NCI-H1417 (cell line): ENCODE measurements at places on chromosomes 4 and X.
A peak's percentile ranks its signal among the peaks of the same experiment; 100 is the strongest.

DNA sequence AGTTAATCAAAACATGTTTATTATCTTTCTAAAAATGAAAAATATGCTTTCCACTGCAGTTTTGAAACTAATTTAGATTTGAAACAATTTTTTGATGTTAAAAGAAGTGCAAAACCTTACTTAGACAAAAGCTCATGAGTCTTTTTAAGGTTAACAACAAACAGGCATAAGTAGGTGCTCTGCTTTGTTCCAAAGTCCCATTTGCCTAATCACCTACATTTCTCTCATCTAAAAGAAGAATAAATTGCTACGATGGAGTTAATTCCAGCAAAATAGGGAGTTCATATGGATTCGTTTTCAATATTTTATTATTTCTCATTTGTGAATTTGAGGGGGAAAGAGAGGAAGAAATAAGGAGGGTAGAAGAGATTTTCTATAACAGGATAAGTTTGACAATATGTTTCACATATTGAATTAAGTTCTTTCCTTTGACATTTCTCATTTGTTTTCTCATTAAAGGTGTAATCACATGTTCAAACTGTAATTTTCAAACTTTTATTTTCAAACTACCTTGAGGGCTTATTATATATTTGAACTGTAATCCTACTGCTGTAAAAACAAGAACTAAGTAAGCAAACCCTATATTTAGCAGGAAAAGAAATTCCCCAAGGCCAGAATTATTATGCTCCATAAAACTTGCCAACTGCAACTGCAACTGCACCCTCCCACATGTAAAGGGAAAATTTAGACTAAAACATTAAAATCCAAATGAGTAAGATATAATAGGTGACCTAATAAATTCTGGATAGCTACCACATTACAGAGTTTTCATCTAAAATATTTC, 9.6 kb upstream of the SLC39A8 start:
- DNase-seq, result no peak

DNA sequence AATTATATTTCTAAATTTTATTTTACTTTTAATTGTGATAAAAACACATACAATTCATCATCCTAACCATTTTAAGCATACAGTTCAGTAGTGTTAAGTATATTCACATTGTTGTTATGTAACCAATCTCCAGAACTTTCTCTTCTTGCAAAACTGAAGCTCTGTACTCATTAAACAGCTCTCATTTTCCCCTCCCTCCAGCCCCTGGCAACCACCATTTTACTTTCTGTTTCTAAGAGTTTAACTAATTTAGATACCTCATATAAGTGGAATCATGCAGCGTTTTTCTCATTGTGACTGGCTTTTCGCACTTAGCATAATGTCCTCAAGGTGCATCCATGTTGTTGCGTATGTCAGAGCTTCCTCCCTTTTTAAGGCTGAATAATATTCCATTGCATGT, 46.7 kb upstream of the NDP start:
- DNase-seq, result no peak

GRCh38 chr4:173091362-173091761, 77.2 kb upstream of the GALNT7 start:
- DNase-seq, result no peak

- no peak for DNase-seq
Measured at GRCh38 chr4:80931631-80932081, 98.9 kb upstream of the BMP3 start.

GRCh38 chr4:152605031-152605430, 69.1 kb upstream of the FBXW7 start:
- no peak for DNase-seq

- peak; percentile 74 for DNase-seq
Measured at GRCh38 chrX:56802921-56803849, 74.1 kb downstream of the NBDY start.

DNA sequence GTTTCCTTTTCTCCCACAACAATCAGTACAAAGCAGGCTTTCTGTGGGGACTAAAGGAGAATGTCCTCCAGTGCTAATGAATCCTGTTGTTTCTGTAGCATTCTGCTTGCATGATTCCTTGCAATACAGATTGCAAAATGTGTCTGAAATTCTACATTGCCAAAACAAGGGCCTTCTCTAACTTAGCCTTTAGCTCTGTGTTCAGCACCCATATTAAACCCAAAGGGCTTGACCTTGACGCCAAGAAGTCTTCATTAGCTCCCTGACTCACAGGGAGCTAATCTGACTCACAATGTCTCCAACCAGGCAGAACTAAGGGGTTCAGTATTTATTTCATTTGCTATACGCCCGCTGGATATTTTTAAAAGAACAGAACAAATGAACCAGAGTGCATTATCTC, 241.4 kb upstream of the CLNK start:
- DNase-seq, result no peak

DNA sequence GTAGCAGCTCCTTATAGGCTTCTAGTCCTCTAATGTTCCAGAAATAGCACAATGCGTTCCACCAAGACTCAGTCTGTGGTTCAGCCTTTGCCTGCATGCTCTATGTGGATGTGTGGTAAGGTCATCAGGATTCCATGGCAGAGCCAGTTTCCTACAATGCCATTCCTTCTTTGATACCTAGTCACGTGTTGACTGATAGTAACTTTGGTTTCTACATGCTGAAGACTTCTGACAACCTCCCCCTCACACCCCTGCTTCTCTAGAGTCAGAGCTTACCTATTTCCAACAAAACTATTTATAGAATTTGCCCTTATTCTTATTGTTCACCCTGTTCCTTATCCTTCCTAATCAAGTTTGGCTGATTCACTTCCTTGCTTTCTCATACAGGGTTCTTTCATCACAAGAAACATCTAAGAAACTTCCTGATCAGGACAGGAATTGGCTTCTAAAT, 81.1 kb downstream of the CT47B1 start:
- DNase-seq, result no peak

- no peak for DNase-seq
Measured at GRCh38 chrX:48035891-48036290, 29.1 kb downstream of the SPACA5 start.

DNA sequence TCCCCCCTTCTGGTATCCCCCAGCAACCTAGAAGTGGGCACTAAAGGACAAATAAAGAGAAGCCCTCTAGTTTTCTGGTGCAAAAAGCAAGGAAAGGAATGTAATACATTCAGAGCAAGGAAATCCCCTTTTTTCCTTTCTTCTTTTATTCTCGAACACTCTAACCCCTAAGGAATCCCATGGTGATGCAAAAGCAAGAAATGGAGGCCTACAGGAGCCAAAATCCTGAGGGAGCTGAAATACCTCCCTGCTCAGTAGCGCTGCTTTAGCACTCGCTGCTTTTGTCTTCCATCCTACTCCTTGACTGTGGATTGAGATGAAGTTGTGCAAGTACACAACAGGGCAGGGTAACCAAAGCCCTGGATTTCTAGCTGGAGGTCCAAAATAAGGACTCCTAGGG, 251.0 kb downstream of the PRDM5 start:
- DNase-seq, result no peak

DNA sequence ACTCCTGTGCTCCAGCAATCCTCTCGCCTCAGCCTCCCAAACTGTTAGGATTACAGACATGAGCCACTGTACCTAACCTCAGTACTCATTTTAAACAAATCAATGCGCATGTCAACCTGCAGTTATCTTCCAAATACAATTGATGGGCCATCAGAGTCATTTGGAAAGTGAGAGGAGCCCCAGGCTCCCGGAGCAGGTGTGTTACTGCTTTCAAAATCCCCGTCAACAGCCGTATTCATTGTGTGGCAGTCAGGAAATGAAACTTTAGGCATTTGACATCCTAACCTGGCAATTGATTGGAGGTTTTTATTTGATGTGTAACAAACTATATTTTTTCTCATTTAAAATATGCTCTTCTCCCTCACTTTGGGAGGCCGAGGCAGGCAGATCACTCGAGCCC, 623.6 kb upstream of the TENM3 start:
- no peak for DNase-seq

- DNase-seq, result no peak
Measured at GRCh38 chr4:81599742-81600380, 128.2 kb upstream of the RASGEF1B start.

GRCh38 chrX:8305350-8305749, 134.3 kb upstream of the VCX2 start:
- DNase-seq, result no peak

- peak; percentile 22 for DNase-seq
Measured at GRCh38 chr4:132493476-132493875, 655.6 kb upstream of the PCDH10 start.

DNA sequence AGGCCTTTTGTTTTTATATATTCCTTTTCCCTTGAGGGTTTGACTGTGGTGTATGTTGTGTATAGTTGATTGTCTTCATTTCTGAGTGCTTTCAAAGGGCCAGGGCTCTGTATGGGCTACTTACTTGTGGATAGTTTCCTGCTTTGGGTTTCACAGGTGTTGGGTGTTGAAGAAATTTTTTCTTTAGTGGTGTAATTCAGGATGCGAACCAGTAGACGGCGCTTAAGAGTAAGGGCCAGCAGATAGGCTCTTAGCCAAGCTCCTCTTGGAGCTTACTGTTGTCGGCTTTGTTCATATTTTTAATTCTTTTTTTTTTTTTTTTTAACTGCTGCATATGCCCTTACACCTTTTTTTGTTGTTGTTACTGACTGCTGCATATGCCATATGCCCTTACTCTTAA, 276.3 kb upstream of the GALNT7 start:
- DNase-seq, result no peak

DNA sequence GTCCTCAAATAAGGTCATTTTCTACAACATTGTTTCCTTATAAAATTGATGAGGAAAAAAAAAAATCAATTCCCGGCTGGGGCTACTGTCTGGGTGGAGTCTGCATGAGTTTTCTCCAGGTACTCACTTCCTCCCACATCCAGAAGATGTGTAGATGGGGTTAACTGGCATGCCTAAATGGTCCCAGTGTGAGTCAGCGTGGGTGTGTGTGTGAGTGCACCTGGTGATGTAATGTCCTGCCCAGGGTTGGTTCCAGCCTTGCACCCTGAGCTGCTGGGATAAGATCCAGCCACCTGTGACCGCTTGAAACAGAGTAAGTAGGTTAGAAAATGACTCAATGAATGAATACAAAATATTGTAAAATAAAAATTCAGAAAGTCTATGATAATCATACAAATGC, 11.1 kb downstream of the USP26 start:
- no peak for DNase-seq

- no peak for DNase-seq
Measured at GRCh38 chr4:20260821-20261220, 9.1 kb downstream of the SLIT2 start.

DNA sequence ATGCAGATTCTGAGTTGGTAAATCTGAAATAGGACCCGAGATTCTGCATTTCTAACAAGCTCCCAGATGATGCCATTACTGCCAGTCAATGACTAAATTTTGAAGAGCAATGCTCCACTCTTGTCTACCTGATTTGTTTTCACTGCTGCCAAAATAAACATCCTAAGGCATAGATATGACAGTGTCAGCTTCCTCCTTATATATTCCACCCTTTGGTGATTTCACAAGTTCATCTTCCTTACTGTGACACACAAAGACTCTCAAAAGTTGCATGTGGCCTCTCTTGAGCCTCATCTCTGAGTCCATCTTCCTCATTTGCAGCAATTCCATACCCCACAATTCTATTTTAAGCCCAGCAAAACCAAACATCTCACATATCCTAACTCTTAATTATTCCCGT, 110.9 kb downstream of the FBXW7 start:
- DNase-seq, result no peak

DNA sequence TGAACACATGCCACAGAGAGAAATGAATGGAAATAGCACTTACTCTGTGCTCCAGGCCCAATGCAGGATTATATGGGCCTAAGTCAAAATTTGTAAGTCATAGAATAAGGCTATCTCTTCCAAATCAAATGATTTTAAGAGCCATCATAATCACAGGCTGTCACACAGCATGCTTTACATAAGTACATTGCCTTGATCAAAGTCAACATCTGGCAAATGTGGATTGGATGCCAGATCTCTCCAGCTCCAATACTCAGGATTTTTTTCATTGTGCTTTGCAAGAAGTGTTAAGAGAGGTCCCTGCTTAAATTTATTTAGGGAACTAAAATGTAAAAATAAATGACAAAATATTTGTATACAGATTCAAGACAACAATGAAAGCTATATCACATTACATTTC, 299.9 kb downstream of the PRDM5 start:
- DNase-seq, result peak; percentile 24

GRCh38 chr4:30716681-30717207, 3.4 kb upstream of the PCDH7 start:
- no peak for DNase-seq

GRCh38 chrX:23745786-23746185, 2.7 kb upstream of the ACOT9 start:
- no peak for DNase-seq

GRCh38 chr4:73669410-73670183, 49.4 kb upstream of the RASSF6 start:
- no peak for DNase-seq

GRCh38 chr4:156557920-156558319, 413.7 kb downstream of the PDGFC start:
- DNase-seq, result no peak

DNA sequence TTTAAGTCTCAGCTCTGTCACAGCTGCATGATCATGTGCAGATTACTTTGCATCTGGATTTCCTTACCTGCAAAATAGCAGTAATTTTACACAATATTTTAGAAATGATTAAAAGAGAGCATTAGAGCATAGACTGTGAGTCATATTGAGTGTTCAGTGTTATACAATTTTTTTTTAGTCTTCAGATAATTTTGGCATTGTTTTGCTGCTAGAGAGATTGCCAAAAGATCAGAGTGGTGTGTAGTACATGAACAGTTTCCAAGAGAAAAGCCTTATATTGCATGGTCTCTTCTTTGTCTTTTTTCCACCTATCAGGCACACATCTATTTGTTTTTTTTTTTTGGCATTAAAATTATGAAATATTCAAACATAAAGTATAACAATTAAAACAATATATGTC, 209.6 kb upstream of the TLL1 start:
- no peak for DNase-seq
